ENCODE measurements at places on chromosomes 16 and 17. TPM values are rescaled to one million over a fixed set of nuclear protein-coding genes. Genes with fewer than 3 reads are reported as not detected.

SDR42E1 gene
- total RNA-seq, result not detected

ATP2A1 gene
- 0.64 TPM for total RNA-seq

FAM171A2 gene
- total RNA-seq, result 1.9 TPM

KRTAP17-1 gene
- not detected for total RNA-seq

PDILT gene
- not detected for total RNA-seq

ADAM11 gene
- 0.48 TPM for total RNA-seq

CDH5 gene
- not detected for total RNA-seq

EPN3 gene
- not detected for total RNA-seq

CBLN1 gene
- total RNA-seq, result not detected

- DNase-seq, result no peak
These were observed 5.9 kb upstream of the SP6 start for GRCh38 chr17:47856830-47857229.

- no peak for DNase-seq
These were observed 44.0 kb downstream of the HLF start for GRCh38 chr17:55308613-55309391.

- DNase-seq, result peak; percentile 17
These were observed 27.0 kb downstream of the ARHGAP17 start for GRCh38 chr16:24988129-24988518.

GRCh38 chr17:20989991-20990855 is 52.6 kb downstream of the USP22 start:
- DNase-seq, result no peak

DNA sequence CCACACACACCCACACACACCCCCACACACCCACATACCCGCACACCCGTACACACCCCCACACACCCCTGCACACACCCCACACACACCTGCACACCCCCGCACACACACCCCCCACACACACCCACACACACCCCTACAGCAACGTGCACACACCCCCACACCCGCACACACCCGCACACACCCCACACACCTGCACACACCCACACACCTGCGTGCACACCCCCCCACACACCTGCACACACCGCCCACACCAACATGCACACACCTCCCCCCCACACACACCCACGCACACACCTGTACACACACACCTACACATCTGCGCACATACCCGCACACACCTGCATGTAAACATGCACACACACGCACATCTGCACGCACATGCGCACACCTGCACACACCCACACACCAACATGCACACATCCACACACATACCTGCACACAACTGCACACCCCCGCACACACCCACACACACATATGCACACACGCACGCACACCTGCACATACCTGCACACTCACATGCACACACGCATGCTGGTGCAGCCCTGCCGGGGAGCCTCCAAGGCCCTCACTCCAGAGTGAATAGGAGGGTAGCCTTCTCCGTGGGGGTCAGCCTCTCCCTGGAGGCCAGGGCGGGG is 7.5 kb downstream of the ASPSCR1 start:
- no peak for DNase-seq

DNA sequence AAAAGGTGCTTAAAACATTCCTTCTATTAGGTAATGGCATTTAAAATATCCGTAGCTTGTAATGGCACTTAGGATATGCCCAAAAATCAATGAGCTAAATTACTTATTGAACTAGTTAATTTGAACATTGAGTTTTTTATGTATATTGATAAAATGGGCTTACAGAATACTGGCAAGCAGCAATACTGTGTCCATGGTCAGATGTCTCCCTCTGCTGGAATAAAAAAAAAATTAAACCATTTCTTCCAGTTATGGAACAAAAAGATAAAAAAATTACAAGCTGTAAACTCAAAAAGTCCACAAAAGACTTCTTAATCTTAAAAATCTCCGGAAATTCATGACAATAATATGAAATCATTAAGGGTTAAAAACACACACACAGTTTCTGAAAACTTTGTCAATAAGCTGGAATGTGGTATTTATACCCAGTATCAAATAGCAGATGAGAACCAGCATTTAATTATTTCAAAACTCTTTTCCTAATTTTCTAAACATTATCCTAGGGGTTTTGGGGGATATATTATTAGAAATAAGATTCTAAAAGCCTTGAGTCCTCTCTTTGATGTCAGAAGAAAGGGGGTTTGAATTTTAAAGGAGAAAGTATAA is 21.5 kb upstream of the PSMD7 start:
- peak; percentile 1 for DNase-seq

DNA sequence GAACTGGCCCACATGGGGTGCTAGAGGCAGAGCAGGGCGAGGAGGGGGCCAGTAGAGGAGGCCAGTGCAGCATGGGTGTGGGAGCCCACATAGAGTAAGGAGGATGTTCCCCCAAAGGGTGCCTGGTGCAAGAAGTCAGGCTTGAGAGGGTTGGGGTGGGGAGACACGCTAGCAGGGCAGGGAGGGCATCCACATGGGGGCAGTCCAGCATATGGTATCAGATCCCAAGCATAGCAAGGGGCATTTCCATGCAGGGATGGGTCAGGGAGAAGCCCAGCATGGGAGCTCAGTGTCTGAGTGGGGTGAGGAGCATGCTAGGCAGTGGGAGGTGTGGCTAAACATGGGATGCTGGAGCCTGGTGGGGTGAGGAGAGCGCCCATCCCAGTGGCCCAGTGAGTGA is 213.7 kb downstream of the COPRS start:
- DNase-seq, result no peak

- DNase-seq, result no peak
These were observed 7.3 kb downstream of the ABI3 start for GRCh38 chr17:49217651-49218413.

DNA sequence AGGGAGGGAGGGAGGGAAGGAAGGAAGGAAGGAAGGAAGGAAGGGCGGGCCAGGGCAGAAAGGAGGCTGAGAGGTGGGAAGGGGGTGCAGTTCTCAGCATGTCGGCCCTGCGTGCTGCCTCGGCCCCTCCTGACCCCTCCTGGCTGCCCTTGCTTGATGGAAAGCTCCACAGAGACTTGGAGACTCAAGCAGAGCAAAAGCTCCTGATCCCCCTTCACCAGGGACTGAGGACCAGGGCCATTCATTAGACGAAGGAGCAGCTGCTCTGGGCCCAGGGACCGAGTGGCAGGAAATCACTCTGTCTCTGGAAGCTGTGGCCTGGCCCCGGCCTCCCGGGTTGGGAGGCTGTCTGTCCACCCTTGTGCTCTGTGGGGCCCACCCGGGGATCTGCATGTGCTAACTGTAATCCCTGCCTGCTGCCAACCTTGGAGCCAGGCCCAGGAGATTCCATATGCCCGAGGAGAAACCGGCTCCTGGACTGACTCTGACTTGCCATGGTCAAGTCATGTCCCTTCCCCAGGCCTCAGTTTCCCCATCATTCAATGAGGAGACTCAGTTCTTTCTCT is 27.4 kb upstream of the C1QL1 start:
- DNase-seq, result no peak

DNA sequence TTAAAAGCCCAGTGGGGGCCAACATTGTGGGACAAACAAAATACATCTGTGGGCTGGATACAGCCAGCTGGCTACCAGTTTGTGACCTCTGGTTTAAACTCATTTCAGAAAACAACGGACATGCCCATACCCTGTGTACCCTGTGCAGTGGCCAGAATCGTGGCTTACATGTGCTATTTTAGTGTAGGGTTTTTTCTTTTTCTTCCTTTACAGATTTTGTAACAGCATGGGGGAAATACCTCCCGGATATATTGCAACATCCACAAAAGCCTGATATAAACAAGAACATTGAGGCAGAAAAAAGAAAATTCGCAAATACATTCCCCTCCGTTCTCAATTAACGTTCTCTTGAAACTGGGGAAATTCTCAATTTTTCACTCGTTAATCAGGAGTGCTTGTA is 7.3 kb downstream of the HS3ST4 start:
- no peak for DNase-seq

GRCh38 chr16:17395849-17396480 is 74.8 kb downstream of the XYLT1 start:
- DNase-seq, result no peak

DNA sequence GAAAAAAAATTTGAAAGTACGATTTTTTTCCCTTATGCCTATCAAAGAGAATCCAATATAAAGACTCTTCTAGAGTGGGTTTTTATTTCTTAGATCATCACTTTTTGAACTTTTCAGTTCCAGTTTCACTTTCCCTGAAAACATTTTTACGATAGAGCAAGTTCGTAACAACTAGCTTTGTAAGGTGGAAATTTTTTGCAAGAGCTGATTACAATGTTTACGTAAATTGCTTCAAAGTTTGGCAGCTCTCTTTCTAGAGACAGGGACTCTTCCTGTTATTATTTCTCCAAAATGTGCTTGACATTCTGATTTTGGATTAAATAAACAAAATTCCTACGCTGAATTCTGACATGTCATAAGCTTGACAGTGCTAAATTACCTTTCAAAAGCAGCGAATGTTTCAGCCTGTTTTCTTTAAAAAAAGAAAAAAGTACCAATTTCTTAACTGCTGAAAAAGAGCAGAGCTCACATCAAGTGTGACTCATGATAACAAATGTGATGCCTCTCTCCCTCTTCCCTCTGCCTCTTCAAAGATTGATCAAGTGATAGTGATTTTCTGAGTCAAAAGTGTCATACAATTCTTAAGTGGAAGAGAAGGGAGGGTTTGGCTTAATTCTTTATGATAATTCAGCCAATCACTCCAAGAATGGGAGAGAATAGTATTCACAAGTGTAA is 175.2 kb downstream of the KCNJ2 start:
- no peak for DNase-seq

- peak; percentile 80 for DNase-seq
These were observed 21.7 kb downstream of the PPL start for GRCh38 chr16:4915226-4915761.

DNA sequence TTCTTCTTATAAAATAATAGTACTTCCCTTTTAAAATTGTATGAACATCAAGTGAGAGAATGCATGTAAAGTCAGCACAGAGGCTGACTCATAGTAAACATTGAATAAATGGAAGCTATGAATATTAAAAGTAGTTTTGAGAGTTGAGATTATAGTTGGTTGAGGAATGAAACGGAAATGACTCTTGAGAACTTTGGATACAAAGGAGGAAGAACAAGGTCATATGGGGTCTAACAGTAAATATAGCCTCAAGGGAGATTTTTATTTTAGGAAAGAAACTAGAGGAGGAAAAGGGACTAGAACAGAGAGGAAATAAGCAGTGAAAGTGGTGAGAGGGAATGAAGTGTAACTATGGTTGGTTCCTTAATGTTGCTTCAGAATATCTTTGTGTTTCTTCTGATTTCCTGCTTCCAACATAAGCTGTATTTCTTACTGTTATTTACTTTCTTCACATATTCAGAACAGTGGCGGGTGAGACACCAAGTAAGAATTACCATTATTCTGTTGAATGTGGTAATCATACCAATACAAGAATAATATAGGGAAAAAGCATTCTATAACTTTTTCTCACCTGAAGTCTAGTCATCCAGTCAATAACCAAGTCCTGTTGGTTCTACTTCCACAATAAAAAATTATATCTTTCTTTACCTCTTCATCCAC is 165.1 kb downstream of the CHD9 start:
- DNase-seq, result peak; percentile 4

DNA sequence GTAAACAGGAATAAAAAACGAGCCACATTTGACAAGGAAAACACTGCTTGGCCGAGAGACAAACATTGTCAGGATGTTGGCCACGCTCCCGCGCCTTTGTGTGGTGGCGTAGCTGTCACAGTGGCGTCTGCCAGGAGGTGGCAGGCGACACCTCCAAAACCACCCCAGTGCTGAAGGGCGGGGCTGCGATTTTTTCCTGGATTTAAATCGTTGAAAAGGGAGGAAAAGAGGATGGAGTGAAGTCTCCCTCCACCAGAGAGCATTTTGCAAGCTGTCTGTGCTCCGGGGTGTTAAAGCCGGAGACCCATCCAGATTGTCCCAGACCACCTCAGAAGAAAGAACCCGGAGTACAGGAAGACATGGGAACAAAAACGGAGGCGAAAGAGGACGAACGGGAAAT is 12.7 kb downstream of the MRM3 start:
- peak; percentile 68 for DNase-seq

DNA sequence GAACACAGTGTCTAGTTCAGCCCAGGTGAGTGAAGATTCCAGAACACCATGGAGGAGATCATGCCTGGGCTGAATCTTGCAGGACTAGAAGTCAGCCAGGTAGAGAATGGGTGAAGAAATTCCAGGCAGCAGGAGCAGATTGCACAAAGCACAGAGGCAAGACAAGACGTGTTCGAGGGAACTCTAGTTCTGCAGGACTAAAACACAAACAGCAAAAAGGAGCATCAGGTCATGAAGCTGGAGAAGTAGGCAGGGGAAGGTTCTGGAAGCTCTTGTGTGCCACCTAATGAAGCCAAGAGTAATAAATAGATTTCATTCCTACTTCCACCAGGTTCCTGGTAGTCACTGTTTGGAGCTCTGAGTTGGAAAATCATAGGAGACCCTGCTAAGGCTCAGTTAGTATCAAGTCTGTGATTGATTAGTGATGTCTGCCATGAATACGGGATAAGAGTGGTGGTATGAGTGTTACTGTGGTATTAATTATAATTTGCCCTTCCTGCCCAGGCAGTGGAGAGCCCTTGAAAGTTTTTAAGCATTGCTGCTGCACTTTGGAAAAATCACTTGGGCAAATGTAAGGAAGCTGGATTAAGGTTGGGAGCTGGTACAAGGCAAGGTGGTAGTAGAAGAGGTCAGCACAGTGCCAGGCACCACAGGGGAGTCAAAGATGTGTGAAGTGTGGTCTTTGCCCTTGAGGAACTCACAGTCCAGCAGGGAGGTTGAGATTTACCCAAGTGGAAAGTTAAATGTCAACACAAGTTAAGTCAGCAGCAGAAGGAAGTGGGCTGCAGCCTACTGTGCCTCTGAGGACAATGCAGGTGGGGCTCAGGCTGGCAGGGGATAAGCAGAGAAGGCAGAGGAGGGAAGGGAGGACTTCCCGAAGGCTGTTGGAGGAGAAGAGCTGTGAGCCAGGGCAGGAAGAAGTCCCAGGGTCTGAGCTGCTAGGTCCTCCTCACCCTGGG is 13.5 kb upstream of the FOXN1 start:
- peak; percentile 3 for DNase-seq

DNA sequence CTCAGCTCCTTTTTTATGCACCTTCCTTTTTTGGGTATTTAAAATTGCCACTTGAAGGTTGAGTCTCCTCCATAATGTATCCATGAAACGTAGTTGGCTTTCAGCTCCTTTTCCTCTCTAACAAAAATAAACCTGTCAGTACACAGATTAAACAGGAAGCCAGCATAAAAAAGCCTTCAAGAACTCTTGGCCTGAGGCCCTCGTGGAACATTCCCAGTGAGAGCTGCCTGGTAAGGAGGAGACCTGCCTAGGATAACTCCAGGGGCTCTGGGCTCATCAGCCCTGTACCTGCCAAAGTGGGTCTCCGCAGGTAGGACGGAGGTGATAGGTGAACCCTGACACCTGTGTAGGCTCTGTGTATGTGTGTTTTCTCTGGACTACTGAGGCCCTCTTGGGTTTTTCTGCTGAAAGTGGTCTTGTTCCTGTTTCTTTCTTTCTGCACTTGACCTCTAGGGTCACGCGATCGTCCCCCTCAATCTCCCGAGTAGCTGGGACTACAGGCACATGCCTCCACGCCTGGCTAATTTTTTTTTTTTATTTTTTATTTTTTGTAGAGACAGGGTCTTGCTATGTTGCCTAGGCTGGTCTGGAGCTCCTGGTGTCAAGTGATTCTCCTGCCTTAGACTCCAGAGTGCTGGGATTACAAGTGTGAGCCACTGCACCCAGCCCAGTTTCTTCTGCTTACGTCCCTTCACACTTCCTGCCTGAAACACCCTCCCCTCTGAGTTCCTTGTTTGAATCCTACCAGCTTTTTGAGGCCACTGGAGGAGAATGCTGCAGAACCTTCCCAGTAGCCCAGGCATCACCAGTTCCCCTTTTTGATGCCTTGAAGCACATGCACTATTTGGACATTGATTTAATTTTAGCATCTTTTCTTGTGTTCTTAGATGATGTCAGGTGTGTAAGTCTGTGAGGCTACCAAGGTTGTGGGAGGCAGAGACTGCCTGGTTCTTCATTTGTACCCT is 9.8 kb downstream of the PGS1 start:
- peak; percentile 22 for DNase-seq

All from HFFc6 (cell line).